Activated CD4-positive, alpha-beta T cell treated with anti-CD3 and anti-CD28 coated beads for 36 hours (primary cell): ENCODE measurements at places on chromosomes 6 and 20.

DNA sequence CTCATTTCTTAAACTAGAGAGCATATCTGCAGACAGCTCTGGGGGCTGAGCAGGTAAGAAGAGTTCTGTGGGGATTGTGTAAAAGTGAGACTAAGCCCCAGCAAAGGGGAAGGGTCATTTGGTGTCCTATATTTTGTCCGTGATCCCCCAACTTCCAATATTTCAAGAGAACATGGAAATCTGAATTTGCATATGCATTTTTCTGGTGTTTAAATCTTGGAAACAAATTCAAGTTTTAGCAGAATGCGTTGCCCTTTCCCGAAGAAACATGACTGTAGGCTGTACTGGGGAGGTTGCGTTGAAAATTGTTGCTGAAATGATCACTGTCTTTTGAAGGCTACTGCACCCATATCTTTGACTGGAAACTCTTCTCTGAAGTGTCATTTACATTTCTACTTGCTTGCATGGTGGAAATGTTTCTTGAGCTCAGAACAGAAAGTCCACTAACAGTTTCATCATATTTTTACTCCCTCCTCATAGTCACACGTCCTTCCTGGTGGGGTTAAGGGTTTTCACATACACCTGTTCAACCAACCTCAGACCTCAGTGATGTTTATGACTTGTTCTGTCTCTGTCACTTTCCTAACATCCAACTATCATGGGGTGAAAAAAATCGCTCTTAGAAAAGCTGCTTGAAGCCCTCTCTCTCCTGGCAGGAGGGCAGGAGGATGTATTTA lies 140.3 kb downstream of the BCAS1 start:
- no peak for DNase-seq

DNA sequence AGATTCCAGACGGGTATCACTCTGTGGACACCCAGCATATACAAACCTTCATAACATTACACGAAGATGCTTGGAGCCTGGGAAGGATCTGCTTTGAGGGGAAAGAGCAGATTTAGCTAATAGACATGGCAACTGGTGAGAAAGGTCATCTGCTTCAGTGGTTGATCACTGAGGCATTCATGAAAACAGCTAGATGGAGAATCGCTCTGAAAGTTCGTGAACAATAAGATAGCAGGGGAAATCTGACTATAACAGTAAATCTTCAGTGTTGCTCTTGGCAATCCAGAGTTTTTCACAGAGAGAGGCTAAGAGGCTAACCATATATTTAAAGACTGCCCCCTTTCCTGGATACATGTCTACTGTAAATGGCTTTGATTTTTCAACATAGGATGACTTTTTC lies 245.3 kb downstream of the FARS2 start:
- no peak for DNase-seq

DNA sequence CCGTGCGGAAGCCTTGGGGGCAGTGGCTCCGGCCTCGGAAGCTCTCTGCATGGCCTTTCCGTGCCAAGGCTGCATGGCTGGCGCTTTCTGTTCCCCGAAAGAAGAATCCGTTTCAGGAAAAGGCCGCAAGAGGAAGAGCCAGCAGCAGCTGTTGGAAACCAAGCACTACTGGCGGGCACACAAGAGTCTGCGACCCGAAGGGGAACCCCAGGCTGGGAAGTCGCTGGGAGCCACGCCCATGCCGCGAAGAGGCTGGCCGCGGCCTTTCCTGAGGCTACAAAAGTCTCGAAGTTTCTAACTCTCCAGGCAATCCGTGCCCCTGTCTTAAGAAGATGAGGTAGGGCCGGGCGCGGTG lies at the start of gene CGAS:
TSS of gene CGAS (minus strand) at position 191 of the 355 bp plus-strand sequence. CDS start at position 75, 116 bp downstream.
- peak; percentile 89 for DNase-seq

- no peak for DNase-seq
Measured at GRCh38 chr6:106253172-106253571, 72.4 kb downstream of the ATG5 start.

- DNase-seq: no peak
Measured at GRCh38 chr20:32010101-32010500, at the start of gene CCM2L. TSS of gene CCM2L (plus strand) at chr20:32010438. CDS start at chr20:32010455, 17 bp downstream.

- no peak for DNase-seq
Measured at GRCh38 chr20:13494019-13494418, 144.7 kb downstream of the TASP1 start.

DNA sequence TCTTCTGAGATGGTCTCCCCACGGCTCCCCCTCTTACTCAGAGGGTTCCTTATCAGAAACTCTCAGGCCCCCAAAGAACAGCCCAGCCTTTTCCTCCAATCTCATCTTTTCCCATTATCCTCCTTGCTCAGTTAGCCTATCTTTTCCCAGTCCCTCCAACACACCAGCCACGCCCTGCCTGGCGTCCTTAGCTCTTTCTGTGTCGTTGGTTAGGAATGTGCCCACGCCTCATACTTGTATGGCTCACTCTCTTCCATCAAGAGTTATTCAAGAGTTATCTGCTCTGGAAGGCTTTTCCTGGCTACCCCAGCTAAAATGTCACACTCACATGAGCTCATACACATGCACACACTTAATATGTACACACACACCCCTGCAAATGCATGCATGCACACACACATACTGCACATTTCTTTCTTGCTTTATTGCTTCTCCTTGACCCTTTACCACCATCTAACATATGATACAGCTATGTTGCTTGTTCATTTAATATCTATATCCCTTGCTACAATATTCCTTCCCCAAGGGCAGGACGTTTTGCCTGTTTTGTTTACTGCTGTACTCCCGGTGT lies 37.6 kb downstream of the SLC2A10 start:
- no peak for DNase-seq

DNA sequence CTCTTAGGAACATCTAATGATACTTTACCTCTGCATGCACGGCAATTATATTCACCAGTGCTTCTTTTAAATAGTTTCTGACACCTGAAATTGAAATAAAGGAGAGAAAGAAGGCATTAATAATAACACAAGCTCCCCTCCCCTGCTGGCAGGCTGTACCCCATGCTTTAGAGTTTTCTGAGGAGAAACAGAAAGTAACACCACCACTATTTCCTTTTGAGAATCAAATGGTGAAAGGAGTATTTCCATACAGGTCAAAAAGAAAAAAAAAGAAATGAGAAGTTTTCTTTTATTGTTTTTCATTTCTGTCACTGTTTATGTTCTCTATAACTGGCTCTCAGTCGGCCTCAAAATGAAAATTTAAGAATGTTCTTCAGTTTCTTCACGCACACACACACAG lies 108.1 kb downstream of the IRF4 start:
- DNase-seq: peak; percentile 57
